ENCODE measurements at places on chromosomes 2 and 18. TPM values are rescaled to one million over a fixed set of nuclear protein-coding genes. Genes with fewer than 3 reads are reported as not detected.

DNA sequence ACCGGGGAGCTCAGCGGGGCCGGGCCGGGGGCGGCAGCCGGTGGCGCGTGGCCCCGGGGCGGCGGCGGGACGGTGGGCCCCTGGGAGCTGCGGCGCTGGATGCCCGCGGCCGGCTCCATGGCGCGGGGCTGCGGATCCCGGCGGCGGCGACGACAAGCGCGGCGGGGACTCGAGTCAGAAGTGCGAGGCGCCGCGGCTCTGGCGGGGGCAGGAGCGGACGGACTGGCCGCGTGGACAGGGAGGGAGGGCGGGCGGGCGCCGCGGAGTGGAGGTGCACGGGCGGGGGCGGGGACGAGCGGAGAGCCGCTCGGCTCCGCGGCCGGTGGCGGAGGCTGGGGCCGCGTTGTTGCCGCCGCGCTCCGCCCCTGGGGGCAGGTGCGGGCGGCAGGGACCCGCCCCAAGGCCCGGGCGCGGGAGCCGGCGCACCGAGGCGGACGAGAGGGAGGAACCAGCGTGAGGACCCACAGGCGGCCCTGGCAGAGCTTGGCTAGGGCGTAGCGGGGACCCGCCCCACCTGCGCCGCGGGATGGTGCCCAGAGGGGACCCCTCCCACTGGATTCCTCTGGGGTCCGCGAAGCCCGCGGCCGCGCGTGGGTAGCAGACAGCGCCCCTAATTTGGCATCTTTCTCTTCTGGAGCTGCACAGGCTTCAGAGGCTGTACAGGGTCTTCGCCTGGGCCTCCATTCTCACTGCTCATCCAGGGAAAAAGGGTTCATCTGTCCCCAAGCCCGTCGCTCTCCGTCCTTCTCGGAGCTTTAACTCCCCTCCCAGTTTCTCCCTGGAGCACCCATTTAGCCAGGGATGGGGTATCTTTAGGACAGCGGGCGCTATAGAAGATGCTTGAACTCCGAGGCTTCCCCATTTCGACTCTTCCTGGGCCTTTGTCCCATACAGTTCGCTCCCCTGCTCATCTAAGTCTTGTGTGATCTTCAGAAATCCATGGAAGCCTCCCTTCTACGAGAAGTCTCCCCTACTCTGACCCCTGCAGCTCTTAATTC, at the start of gene TMEM163:
TMEM163 (minus strand) TSS at position 184 of the 998 bp plus-strand sequence.
- peak within 1 kb of the TSS; percentile 84 for H3K4me3 ChIP-seq
- H3K27ac ChIP-seq, result no peak within 1 kb of the TSS
- H3K4me1 ChIP-seq, result peaks cover 4% of the 10 kb centered on the region
- H3K36me3 ChIP-seq, result no peaks in the 10 kb centered on the region

The HOXD13 gene
- 0.43 TPM for total RNA-seq

GRCh38 chr2:216233281-216233995, 124.3 kb downstream of the XRCC5 start:
- no peak overlapping the region for H3K4me3 ChIP-seq
- no peaks in the 10 kb centered on the region for H3K4me1 ChIP-seq
- H3K27me3 ChIP-seq, result no peaks in the 10 kb centered on the region
- H3K27ac ChIP-seq, result no peak overlapping the region
- peaks cover 4% of the 10 kb centered on the region for H3K36me3 ChIP-seq

- peaks cover 5% of the 10 kb centered on the region for H3K4me1 ChIP-seq
- H3K36me3 ChIP-seq, result peaks cover 5% of the 10 kb centered on the region
Measured at GRCh38 chr2:203498161-203498560, 36.9 kb downstream of the RAPH1 start.

The CFAP221 gene
- 1.6 TPM for total RNA-seq

- H3K36me3 ChIP-seq, result no peaks in the 10 kb centered on the region
- H3K27ac ChIP-seq, result no peak overlapping the region
- H3K4me3 ChIP-seq, result no peak overlapping the region
- H3K4me1 ChIP-seq, result no peaks in the 10 kb centered on the region
Measured at GRCh38 chr2:225156853-225157451, 114.7 kb upstream of the DOCK10 start.

DNA sequence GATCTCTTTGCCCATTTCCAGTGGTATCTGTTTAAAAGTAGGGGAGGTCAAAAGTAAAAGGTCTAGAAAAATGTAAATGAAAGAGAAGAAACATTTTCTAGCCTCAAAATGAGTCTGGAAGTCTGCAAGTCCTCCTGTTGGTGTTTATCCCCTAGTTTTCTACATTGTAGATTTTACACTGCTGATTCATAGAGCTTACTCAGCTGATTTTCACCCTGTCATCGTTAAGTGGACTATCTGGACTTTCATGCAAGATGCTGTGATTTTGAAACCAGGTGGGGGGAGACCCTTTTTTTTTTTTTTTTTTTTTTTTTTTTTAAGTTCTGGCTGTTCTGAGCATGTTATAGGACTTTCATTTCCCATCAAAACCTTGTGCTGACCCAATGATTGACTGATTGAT, 10.3 kb downstream of the HOXD3 start:
- peaks cover 45% of the 10 kb centered on the region for H3K4me1 ChIP-seq
- no peak overlapping the region for H3K27ac ChIP-seq
- peaks cover 20% of the 10 kb centered on the region for H3K36me3 ChIP-seq

Measured in type B pancreatic cell (in vitro differentiated cells).